Dermis microvascular lymphatic vessel endothelial cell (primary cell): ENCODE measurements at places on chromosomes 1 and 21.

DNA sequence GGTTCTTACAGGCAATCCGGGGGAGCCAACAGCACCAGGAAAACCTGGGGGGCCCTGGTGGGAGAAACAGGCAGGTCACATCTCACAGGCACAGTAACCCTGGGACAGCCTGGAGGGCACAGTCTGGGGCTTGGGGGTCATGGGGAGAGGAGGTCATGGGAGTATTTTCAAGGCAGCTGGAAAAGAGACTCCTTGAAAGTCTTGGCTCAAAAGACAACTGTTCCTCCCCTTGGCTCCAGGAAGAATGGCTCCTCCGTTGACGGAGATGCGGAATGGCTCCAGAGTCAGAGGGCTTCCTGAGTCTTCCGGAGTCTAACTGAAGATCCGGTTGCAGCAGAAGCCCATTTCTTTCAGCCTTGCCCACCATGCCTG is 25.9 kb upstream of the PEF1 start:
- DNase-seq: no peak

- DNase-seq: no peak
These were observed 2.7 kb downstream of the PDIK1L start for GRCh38 chr1:26114165-26114927.

DNA sequence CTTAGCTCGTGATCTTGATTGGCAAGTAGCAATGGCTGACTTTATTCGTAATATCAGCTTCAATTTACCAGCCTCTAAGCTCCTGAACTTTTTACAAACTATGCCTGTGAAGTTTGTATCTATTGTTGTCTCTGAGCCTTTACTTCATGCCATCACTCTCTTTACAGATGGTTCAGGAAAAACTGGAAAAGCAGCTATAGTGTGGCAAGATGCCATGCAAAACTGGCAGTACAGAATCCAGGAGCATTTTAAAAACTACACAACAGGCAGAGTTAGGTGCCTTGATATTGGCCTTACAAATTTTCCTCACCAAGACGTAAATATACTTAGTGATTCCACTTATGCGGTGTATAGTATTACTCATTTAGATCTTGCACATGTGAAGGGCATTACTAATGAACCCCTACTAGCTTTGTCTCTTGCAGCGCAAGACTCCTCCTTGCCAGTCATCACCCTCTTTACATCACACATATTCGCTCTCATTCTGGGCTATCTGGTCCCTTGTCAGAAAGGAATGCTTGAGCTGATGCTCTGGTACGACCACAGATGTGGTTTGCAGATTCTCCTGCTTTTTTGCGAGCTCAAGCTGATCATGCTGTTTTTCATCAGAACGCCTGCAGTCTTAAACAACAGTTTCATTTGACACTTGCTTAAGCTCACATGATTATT is 36.3 kb downstream of the CLCA1 start:
- no peak for DNase-seq

- DNase-seq: no peak
These were observed 354.1 kb upstream of the C1orf87 start for GRCh38 chr1:60427701-60428100.

DNA sequence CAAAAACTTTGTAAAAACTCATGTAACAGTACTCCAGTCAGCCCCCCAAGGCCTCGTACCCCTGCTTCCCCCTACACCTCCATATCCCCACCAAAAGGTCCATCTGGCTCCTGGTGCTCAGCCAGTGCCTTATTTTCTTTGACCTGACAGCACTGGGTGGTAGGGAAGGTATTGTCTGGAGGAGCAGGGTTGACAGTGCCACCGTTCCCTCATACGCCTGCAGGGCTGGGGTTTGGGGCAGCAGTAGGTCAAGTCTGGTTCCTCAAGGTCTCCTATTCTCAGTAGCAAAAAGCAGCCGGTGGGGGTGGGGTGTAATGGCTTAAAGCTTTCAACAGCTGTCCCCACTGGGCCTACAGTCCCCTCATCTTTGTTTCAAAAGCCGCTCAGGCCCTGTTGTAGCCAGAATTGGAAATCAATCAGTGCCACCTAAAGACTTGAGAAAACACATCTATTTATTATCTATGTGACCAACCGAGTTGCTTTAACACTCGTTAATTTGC is 25.3 kb upstream of the TTF2 start:
- no peak for DNase-seq
